ENCODE measurements at places on chromosomes 4 and X.

DNA sequence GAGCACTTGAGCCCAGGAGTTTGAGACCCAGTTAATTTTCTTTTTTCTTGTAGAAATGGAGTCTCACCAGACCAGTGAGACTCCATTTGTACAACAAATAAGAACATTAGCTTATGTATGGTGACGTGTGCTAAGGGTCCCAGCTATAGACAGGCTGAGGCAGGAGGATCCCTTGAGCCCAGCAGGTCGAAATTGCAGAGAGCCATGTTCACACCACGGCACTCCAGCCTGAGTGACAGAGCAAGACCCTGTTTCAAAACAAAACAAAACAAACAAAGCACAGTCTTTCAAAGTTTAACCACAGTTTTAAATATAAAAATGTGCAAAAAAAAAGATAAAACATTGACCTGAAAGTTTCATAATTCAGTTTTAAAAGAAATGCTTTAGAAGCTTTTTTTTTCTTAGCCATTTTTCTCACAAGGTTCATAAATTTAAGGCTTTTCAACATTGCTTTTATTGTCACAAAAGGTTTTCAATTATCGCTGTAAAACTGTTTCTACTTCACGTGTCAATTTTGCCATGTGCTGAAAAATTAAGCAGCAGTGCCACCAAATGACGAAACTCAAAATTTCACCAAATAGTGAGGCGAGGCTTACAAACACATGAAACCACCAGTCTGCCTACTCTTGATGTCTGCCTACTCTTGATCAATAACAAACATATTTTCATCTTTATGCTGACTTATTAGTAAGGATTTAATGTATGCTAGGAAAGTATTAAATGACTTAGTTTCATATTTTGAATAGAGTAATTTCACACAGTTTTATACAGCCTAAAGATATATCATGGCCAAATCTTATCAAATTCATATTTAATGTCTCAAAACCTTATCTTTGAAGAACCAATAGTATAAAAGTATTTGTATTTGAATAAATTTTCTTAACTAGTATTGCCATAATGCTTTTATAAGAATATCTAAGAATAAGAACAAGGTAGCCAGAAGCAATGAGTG, 126.3 kb downstream of the NEK1 start:
- no peak for DNase-seq

DNA sequence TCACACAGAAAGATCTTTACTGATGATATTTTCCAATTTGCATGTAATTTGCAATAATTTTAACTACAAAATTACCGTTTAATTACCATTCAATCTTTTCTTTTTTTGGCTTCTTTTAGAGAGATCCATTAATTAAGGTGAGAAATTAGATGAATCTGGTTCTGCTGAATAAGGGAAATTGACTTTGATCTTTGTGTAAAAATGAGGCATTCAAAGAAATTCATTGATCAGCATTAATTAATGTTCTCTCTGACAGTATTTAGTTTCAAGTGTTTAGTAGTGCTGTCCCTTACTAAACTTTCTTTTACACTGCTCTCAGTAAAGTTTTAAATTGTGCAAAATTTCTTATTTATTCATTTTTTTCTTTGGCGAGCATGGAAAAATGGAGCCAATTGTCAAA, 97.2 kb upstream of the KCTD8 start:
- no peak for DNase-seq

DNA sequence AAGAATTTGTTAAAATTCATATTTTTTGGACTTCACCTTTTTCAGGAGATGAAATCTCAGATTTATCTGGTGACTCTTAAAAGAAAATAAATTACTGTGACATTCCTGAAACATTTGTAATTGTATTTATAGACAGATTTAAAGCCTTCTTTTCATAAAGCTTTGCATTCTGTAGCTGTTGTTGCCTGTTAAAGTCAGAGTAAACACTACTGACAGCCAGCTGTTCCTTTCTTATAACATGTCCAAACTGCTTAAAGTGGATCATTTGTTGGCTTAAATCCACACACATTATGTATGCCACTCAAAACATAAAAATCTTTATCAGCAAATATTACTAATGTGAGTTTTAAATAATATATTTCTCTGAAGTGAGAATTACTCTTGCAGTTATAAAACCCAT, 157.5 kb downstream of the TECRL start:
- DNase-seq, result no peak

DNA sequence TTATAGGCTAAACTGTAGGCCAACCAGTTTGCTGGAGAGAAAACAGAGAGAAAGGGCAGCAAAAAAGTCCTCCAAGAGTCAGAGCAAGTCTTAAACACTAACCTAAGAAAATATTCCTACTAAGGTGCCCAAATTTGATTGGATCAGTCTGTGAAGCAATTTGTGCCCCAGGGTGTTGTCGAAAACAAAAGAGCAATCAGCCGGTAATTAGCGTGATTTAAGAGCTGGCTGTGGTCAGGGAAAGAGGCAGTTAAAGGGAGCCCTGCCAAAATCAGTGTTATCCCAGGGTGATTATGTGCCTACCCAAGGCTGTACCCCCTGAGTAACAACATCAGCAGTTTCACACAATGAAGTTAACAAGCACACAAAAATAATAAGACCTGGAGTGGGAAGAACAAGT, 6.4 kb upstream of the BRWD3 start:
- DNase-seq, result no peak

GRCh38 chr4:88937081-88937480, 119.9 kb downstream of the FAM13A start:
- DNase-seq, result no peak

- DNase-seq, result no peak
Measured at GRCh38 chr4:98452091-98452490, 190.9 kb downstream of the RAP1GDS1 start.

DNA sequence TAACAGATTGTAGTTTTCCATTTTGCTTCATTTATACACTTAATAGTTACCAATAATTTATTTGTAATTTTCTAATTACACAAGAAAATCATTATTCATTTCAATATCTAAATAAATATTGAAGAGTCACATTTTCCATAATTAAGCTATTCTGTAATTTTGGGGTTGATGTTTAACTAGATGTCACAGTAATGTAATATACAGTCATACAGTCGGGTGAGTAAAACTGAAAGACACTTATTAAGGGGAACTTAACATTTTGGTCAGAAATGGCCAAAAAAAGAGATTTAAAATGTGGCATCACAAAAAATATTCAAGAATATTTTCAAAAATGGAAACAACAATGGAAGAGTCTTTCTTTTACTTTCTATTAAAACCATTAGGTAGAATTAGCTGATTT, 1080.3 kb downstream of the ARAP2 start:
- DNase-seq, result no peak

DNA sequence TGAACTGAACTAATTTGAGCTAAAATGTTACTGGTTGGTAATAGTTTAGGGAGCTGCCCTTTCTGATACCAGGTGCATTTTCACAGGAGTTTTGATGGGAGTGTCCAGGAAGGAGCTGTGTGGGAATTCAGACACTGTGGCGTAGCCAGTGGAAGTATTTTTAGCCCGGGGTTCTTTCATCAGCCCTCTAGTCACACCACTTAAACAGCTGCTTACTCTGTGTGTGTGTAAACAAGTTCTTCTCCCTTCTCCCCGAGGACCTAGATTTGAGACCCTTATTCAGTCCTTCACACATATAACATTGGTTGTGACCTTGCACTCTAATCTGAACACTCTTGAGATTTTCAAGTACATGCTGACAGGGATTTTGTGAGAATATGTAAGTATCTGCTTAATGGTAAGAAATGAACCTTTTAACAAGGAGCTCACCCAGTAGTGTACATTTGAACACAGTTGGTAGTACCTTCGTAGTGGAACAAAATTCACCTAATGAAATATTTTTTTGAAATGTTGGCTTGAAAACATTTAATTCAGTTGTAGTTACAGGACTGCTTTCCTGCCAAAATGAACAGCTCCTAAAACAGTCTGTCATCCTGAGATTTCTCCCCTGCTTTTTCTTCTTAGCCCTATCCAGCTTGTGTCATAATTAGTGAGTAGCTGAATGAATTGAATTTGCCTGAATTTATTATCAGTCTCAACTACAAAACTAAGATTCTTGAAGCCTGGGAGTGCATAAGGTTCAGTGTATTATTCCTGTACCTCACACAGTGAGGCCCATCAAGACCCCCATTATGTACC, 61.8 kb downstream of the BMPR1B start:
- no peak for DNase-seq
